ENCODE measurements at places on chromosomes 1 and 21.
A peak's percentile ranks its signal among the peaks of the same experiment; 100 is the strongest.

- DNase-seq, result no peak
Measured at GRCh38 chr21:42189431-42189830, 29.5 kb upstream of the ABCG1 start.

GRCh38 chr21:38247738-38248510 is 8.9 kb upstream of the KCNJ15 start:
- no peak for DNase-seq

DNA sequence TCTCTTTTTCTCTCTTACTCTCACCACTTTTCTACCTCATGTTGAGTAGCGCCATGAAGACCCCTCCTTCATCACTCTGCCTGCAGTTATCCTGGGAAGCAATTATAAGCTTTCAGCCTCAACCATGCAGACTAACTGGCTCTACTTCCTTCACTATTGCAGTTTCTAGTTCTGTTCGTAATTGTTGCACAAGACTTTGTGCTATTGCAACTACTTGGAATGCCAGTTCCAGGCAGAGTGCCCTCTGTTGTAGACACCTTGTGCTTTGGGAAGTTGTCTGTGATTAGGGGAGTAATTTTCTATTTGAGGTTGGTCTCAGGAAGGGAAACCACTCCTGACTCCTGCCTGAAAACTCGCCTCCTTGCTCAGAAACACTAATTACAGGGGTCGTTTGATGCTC is 19.4 kb downstream of the PGM1 start:
- no peak for DNase-seq

GRCh38 chr1:219125342-219125741 is 48.3 kb upstream of the LYPLAL1 start:
- DNase-seq, result no peak

DNA sequence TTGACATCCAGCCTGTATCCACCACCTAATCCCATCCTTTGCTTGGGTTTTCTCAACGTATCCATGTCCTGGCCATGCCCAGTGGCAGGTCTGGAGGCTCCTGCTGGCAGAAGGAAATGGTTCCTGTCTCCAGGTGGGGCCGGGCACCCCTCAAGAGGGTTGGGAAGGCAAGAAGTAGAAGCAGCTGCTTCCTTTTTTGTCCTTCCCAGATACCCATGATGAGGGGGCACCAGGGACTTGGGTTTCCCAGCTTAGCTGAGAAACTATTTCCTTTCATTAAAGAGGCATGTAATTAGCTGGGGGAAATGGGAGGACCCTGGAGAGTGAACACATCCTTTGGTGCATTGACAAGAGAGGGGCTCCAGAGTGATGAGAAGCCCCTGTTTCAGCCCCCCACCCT is 21.1 kb upstream of the SLC45A3 start:
- DNase-seq, result no peak

GRCh38 chr21:38985568-38986378 is 180.0 kb downstream of the ETS2 start:
- peak; percentile 93 for DNase-seq

Measured in foreskin fibroblast (primary cell).